ENCODE measurements at places on chromosomes 6 and 20.

GRCh38 chr20:62305765-62306413 is 3.1 kb downstream of the ADRM1 start:
- no peak for DNase-seq

DNA sequence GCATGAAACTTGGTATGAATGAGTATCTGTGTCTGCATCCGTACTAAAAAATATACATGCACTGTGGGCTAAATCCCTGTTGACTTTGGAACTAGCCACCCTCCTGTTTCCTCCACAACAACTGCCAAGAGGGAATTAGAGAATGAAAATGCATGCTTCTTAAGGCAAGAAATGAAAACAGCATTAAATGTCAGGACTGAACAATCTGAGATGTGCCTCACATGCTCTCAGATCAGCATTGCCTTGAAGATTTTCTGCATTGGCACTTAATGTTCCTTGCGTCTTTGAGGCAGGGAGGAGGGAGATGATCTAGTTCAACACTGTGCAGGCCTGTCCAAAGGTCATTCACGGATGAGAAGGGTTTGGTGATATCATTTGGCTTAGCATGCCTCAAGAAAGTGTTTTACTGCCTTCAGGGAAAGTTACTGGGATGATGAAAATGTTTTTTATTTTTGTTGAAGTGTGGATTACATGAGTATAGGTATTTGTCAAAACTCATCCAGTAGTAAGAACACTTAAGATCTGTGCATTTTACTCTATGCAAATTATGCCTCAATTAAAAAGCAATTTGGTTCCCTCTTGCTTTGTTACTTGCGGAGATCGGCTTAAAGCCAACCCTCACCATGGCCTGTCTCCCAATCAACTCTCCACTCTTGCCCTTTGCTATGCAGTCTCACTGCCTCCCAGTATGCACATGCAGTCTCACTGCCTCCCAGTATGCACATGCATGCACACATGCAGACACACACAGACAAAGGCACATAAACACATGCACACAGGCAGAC is 47.5 kb upstream of the RIN2 start:
- DNase-seq: no peak

DNA sequence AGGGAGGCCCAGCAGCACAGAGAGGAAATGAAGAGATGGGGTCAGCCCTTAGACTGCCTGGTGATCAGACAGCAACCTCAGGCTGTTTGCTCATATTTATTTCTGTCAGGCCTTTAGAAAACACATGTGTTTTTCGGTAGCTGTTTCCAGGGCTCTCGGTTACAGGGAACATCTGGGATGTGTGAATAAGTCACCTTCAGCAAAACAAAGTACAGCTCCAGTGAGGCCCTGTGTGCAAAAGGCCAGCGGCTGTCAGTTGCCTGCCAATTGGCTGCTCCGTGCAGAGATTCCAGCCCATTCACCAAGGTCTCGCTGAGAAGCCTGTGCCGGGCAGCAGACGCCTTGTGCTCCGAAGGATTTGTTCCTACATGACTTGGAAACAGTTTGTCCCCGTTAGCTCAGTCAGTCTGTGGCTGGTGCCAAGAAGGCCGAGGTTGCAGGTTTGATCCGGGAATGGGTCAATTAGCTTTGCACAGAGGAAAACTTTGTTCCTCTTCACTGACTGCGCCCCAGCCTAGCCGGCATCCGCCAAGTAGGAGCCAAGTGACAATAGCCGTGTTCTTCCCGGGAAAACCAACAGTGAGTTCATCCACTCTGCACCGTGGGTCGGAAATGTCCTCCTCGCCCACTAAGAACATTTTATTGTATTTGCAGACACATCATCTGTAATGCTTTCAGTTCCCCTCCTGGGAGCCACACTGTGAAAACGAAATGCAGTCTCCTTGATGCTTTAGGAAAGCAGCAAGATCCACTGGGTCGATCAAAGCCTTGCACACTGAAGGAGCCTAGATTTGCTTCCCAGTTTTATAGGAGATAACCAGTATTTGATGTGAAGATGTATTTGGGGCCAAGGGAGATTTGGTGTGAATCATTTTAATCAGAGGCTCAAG is 315.4 kb upstream of the CDYL start:
- no peak for DNase-seq

DNA sequence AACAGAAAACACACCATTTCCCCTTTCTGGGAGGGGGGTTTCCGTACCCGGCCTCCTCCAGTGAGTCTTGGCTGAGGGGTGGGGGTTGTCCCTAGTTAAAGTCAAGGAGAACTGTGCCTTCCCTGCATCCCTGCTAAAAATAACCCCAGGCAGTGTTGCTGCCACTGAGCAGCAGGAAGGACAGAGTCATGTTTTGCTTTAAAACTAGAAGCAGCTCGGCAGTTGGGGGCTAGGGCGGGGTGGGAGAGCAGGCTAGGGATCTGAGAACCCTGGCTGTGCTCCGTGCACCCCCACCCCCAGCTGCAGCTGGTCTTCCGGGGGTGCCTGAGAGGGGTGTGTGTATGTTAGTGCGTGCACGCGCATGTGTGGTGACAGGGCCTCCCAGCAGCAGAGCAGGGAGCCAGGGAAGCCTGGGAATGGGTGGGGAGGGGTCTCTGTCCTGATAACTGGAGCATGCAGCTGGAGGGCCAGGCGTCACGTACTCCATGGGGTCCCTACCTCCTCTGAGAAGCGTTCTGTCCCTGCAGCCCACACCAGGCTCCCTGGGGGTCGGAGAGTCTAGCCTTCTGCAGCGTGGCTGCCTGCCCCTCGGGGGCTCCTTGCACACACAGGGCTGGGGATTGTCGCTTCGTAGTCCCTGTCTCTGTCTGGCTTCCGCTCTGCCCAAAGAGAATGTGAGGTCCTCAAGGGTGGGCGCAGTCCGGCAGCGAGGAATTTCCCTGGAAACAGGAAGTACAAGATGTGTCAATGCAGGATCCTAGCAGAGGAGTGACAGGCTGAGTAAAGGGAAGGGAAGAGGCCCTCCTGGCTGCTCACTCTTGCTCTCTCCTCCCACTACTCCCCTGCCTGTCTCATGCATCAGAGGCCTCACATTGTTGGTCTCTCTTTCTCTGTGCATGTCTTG is 16.8 kb upstream of the ARMC12 start:
- DNase-seq: peak; percentile 67

DNA sequence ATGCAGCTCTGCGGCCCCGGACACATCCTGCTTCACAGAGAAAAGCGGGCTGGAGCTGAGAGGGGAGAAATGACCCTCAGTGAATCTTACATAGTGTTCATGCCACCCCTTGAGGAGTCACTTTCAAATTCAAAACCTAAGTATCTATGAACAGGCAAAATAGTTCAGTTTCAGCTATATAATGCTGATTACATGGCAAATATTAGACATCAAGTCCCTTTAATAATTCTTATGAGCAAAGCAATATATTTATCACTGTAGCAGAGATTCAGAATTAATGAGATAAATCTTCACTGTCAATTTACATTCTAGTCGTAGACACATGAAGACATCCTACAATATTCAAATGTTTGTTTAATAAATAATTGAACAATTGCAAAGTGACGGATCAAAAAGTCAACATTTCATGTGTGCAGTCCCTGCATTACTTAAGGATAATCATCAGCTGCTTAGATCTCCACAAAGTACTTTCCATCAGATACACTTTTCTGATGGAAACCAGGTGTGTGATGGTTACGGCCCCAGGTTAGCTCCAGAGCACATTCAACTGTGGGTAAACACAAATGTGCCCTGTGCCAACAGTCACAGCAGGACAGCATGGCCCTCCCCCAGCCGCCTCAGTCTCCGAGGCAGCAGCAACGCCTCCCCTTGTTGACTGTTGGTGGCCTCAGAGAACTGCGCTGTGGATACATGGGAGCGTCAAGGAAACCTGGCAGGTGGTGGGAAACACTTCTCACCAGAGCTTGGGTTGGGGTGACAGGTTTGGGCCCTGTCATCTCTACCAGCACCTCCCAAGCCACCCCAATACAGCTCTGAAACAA is 787 bp upstream of the PRR18 start:
- no peak for DNase-seq

GRCh38 chr6:35185302-35185681 is 28.5 kb upstream of the SCUBE3 start:
- DNase-seq: no peak

GRCh38 chr6:157611406-157611805 is 211.6 kb upstream of the SNX9 start:
- no peak for DNase-seq

- DNase-seq: no peak
These were observed 494.6 kb upstream of the ID4 start for GRCh38 chr6:19342616-19343015.

DNA sequence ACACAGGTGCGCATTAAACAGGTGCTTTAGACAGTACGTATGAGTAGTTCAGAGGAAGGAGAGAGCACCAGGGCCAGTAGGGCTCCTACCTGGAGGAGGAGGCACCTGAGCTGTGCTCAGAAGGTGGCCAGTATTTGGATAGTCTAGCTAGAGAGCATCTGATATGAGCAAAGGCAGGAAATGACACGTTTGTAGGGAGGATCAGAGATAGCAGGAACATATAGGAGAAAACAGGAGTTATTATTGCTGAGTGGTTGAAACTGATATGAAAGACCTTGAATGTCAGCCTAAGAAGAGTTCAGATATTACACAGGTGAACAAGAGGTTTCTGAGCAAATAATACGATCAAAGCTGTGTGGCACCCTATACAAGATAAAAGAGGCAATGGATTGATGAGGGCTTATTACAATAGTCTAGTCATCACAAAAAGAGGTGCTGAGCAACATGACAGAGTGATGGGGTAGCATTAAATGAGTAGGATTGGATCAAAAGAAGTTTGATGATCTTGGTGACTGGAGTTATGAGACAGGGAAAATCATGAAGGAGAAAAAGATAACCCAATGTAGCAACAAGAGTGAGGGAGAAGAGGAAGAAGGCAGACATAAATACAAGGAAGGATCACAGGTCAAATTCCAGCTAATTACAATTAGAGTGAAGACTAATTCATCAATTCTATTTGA is 69.8 kb upstream of the HIVEP1 start:
- no peak for DNase-seq

DNA sequence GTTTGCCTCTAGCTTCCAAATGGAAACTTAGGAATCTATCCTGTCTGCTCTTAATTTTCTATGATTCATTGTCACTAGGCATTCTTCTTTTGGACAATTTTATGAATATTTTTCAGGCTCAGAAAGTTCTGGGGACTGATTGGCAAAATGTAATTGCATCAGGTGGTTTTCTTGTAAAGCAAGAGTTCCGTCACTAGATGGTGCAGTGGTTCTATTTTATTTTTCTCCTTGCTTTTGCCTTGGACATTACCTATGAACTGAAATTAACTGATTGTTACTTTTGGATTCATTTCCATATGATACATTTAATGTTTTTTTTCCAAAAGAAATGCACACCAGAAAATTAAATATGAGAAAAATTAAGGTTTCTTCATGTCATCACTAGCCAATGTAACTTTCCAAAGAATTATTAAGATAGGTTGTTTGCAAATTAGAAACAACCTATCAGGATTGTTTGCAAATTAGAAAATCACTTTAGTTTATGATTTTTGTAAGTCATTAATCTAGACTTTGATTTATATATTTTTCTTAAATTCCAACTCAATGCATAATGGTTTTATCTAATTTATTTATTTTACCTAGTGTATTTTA is 48.0 kb downstream of the TMEM170B start:
- DNase-seq: no peak

DNA sequence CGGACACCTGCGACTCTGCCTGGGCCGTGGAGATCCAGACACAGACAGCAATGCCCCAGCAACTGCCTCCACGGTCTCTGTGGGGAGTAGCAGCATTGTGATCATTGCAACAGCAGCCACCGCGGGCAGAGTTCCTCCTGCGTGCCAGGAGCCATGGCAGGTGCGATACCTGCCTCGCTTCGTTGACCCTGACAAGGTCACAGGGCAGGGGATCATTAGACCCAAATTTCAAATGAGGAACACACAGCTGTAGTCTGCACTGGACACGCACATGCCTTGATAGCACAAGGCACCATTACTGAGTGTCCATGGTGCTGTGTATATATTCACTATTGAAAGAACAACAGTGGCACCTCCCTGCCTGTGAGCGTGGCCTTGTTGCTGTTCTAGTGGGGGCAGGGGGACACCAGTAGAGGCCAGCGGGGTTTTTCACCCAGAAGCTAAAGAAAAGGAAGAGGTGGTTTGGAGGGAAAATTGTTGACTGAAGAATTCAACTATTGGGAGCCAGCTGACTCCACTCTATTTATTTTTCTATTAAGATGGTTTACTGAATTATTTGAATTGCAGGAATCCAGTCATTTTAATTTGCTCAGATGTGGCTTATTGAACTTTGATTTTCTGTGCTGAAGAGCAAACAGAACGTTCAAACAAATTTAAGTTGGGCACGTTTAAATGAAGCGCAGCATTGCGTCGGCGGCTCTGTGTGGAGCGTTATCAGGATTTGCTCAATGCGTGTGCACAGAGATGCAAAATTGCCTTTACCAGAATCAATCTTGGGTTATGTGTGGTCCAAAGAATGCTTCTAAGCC is 60.2 kb upstream of the RPS6KA2 start:
- DNase-seq: no peak

DNA sequence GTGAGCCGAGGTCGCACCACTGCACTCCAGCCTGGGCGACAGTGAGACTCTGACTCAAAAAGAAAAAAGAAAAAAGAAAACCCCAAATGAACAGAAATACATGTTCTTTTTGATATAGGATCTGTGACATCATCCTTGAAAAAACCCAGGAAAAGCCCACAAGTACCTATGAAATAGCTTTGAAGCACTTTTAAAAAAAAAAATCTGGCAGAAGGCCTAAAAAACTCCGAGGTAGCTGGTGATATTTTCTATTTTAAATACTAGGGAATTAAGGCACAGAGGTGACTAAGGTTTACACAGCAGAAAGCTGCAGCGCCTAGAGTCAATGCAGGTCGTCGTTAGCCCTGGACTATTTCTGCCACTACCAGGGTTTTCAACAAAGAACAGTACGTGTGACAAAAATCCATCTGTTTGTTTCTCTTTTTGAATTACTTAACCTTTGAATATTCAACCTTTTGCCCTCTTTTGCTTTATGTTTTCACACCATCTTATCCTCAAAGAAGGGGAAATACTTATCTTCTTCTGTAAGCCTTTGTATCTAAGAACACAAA is 39.4 kb upstream of the EEF1A1 start:
- no peak for DNase-seq

DNA sequence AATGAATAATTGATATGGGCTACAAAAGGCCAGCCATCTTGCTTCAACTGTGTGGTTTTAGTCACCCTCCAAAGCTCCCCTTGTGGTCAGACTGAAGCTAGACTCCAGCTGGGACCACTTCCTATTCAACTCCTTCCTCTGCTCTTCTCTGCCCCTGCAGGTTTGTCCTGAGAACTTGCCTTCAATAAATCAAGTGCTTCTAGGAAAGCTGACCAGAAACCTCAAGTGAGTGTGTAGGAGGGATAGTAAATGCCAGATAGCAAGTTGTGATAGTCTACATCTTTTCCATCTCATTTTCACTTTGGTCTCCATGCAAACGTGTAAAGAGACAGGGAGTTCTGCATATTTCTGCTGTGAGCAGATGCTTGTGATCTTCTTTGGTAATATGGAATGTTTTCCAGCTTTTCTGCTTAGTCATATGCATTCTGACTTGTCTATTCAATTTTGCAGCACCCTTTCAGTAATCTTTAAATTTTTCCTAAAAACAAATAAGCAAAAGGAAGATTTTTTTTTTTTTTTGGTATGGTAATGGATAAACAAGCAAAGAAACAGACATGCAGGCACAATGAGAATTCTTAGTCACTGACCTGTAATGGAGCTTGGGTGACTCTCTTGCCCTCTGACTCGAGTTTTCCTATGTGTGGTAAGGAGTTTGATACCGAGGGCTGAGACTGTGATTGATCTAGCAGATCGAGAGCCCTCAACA is 201.3 kb upstream of the BTBD3 start:
- no peak for DNase-seq
